ENCODE measurements at places on chromosomes 11 and 22.

GRCh38 chr11:46216019-46216764 lies 61.3 kb upstream of the CREB3L1 start:
- DNase-seq = no peak

DNA sequence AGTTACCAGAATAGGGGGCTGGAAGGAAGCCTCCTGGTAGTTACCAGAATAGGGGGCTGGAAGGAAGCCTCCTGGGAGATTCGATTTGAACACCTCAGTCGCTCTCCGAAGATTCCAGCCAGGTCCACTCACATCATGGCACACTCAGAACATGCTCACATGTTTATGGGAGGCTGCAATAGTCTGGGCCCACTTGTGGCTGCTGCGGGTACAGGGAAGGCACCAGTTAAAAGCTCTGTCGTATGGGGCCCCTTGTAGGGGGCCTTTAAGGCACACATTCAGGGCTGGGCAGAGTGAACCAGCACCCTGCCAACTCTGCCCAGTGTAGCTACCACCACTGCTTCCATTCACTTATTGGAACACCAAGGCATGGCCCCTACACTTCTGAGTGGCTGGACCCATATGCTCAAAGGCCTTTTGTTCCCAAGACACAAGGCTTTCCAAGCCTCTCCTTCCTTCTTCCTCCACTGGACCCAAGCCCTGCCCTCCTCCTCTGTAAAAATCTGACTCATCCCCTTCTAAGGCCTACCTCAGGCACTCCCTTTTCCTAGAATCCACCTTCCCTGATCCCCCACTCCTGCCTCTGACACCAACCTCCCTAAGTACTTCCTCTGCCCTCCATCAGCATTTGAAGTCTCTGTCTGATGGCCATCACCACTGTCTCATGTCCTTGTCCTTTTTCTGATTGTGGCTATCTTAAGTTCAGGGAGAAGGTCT lies 28.0 kb downstream of the USP35 start:
- DNase-seq = no peak

DNA sequence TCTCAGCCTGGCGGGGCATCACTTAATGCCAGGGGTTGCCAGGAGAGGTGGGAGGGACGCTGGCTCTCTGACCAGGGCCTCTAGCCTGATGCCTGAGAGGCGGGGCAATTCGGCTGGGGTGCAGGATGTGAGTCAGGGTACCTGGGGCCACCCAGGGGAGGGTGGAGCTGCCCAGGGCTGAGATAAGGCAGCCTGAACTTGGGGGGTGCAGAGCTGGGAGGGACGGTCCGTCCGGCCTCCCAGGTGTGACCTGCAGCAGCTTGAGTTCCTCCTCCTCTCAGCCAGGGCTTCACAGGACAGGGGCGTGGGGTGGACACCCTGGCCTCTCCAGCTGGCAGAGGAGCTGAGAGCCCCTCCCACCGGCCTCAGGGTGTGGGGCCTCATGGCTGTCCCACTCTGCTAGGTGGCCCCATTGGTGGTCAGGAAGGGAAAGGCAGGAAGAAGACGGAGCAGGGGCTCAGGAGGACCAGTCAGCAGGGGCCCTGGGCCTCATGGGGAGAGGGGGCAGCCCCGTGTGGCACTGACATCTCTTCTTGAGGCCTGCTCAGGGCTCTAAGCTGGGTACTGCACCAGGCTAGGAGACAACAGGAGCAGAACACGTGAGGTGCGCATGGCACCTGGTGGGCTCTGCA lies 942 bp upstream of the RPS6KA4 start:
- DNase-seq = peak; percentile 43

DNA sequence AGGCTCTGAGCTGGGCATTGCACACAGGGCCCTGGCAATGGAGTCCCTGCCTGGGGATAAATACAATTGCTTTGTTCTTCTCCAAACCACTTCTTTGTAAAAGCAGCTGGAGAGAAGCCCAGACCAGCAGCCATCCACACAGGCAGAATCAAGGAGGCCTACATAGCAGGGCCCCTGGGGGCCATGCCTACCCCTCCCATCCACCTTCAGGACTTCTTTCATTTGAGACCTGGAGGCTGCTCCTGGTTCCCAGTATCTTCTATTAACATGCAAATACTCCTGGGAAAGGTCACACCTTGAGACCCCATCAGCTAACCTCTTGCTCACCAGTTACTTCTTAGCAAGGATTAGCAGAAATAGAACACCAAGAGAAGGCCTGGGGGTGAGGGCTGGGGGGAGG lies 511.1 kb downstream of the SOX6 start:
- no peak for DNase-seq

DNA sequence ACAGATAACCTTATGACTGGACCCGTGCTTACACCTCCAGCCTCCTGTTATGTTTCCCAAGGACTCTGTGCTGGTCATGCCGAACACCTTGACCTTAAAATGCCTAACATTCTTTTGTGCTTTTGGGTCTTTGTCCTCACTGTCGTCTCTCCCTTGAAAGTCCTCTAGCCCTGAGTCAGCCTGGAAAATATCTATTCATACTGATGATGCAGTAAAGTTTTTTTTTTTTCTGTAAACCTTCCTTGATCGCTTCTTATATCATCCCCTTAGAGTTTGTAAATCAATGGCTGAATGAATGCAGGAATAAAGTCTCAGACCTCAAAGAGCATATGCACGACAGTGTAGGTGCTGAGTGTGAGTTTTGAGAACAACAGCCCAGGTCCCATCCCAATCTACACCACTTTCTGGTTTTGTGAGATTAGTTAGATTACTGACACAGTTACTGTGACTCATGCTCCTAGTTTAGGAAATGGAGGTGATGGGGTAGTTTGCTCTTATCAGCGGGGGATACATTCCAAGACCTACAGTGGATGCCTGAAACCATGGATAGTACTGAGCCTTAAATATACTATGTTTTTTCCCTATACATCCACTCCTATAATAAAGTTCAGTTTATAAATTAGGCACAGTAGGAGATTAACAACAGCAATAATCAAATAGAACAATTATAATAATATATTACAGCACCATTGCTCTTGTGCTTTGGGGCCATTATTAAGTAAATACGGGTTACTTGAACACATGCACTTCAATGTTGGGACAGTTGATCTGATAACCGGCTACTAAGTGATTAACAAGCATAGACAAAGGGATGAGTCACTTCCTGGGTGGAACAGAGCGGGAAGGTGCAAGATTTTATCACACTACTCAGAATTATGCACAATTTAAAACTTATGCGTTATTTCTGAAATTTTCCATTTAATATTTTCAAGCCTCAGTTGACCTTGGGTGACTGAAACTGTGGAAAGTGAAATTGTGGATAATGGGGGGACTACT lies 8.6 kb downstream of the TCN1 start:
- no peak for DNase-seq

DNA sequence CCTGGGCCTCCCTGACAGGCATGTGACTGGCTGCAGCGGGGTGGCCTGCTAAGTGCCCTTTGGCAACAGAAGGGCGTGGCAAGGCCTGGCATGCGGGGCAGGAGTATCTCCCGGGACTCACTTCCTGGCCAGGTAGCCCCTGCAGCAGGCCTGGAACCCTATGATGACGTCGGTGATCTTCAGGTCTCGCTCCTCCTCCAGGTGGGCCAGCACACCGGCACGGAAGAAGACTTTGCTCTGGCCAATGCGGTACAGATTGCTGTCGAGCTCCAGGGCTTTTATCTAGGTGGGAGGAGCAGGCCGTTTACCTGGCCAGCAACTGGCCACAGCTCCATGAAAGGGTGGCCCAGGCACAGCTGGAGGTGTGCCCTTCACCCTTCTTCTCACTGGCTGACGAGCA lies 50.9 kb downstream of the APOL1 start:
- DNase-seq = no peak

- DNase-seq = no peak
Measured at GRCh38 chr11:35295751-35296150, 123.6 kb downstream of the SLC1A2 start.

DNA sequence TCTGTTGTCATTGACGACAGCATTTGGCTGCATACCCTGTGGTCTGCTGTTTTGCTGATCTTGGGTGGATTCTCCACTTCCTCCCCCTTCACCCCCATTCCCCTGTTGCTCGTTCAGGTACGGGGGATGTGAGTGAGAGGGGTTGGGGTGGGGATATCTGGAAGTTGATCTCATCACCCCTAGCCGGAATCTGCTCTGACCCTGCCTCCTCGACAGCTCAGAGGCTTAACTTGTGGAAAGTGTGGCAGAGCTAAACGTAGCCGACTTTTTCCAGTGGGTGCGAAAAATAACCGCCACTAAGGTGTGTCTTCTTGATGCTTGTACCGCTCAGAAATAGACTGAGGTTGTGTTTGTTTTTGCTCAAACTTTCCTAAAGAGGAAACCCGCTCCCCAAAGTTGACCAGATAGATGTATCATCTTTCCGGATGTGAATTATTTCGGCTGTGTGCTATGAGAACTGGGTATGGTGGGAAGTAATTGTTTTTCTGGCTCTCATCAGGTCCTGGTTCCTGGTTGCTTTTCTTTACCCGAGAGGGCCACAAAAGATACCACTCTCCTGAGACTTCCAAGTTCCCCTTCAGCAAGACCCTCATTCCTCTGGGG lies 6.6 kb downstream of the ZBTB16 start:
- DNase-seq = peak; percentile 29

DNA sequence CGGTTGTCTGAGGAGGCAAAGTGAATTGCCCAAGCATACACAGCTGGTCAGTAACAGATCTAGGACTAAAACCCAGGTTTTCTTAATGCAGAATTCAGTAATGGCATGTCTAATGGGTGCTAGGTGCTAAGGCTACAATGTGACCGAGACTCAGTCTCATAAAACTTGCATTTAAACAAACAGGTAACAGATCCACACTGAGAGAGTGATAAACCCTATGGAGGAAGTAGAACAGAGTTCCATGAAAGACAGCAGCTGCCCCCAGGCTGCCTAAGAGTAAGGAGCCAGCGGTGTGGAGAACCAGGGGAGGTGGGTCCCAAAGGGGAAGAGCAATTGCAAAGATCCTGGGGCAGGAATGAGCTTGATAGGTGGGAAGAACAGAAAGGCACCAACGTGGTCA lies 27.3 kb downstream of the MMP13 start:
- no peak for DNase-seq

GRCh38 chr11:85884581-85885021 lies 29.4 kb downstream of the CCDC83 start:
- no peak for DNase-seq

- no peak for DNase-seq
Measured at GRCh38 chr11:8285228-8285627, 21.6 kb upstream of the LMO1 start.

- no peak for DNase-seq
Measured at GRCh38 chr11:63858628-63859550, 20.0 kb downstream of the MARK2 start.

- no peak for DNase-seq
Measured at GRCh38 chr11:12762278-12762677, 88.1 kb downstream of the TEAD1 start.

GRCh38 chr11:67640021-67640757 lies 626 bp upstream of the TBX10 start:
- DNase-seq = peak; percentile 67

DNA sequence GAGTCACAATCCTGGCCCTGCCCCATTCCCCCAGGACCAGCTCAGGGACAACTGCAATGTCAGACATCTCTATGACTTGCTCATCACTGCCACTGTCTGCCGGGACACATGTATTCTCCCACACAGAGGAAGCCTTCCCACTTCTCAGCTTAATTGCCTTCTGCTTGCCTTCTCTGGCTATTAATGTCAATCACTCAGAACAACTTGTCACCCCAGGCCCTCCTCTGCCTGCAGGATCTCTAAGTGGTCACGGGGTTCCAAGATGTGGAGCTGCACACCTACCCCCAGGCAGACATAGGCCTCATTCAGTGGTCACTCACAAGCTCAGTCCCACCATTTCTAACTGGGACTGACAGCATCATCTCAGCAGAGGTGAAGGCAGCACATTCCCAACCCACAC lies 15.1 kb downstream of the PLEKHA7 start:
- no peak for DNase-seq

- no peak for DNase-seq
Measured at GRCh38 chr11:83681031-83681781, 395.0 kb upstream of the CCDC90B start.

- no peak for DNase-seq
Measured at GRCh38 chr11:2566223-2567025, 121.6 kb downstream of the KCNQ1 start.

- DNase-seq = no peak
Measured at GRCh38 chr11:30143098-30143705, 87.6 kb upstream of the FSHB start.

DNA sequence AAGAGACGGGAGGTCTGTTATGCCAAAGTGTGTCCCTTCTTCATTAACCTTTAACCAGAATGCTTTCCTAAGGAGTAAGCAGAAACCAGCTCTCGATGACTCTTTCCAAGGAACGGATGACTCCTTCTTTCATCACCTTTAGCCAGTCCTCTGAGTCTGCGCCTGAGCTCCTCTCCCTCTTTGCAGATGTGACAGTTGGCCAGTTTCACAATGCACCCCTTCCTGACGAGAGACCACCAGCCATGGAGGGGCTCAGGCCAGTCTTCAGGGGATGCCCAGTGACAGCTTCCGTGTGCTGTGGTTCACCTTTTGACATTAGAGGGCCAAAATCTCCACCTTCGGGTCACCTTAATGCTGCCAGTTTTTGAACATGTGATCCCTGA lies 826.1 kb downstream of the TBC1D22A start:
- no peak for DNase-seq

- no peak for DNase-seq
Measured at GRCh38 chr22:46240073-46240472, 10.0 kb downstream of the CDPF1 start.

GRCh38 chr11:36340897-36341296 lies 44.8 kb downstream of the PRR5L start:
- no peak for DNase-seq

DNA sequence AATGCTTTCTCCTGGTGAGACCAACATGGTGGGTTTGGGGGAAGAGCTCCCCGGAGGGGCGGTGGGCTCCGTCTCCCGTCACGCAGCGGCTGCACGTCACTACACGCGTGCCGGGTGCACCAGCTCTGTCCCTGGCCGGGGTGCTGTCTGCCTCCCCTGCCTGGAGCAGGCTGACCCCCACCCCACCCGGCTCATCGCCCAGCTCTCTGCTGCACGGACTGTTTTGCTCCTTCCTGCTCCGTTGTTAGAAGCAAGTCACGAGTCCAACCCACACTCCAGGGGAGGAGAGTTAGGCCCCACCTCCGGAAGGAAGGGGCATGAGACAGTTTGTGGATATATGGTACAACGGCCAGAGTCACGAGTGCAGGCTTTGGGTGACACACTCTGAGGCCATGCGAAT lies 364.9 kb downstream of the BRD1 start:
- DNase-seq = no peak

DNA sequence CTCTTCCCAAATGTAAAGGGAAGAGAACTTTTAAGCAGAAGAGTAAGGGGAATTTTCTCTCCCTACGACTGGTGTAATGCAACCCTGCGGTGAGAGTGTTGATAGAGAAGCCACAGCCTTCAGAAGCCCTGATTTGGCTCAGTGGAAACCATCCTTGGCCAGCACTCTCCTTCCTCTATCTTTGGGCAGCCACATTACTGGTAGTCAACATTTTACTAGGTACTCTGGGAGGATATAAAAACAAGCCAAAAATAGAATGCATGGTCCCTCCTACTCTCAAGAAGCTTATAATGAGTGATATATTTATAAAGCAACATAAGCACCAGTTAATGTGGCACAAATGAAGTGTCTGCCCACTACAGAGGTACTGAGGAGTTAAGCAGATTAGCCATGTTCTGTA lies 201.8 kb upstream of the NCAM1 start:
- no peak for DNase-seq

- no peak for DNase-seq
Measured at GRCh38 chr11:120293038-120293800, 31.9 kb upstream of the TLCD5 start.

GRCh38 chr11:119389611-119390254 lies 8.2 kb upstream of the USP2 start:
- no peak for DNase-seq

All from activated naive CD4-positive, alpha-beta T cell treated with Interleukin-2 at 50 U/mL for 16 hours (primary cell).